ENCODE measurements at places on chromosomes 5 and 9.

- DNase-seq: no peak
Measured at GRCh38 chr9:96056226-96056625, 180.7 kb downstream of the ERCC6L2 start.

GRCh38 chr9:18768951-18769622, 263.9 kb downstream of the SAXO1 start:
- no peak for DNase-seq

DNA sequence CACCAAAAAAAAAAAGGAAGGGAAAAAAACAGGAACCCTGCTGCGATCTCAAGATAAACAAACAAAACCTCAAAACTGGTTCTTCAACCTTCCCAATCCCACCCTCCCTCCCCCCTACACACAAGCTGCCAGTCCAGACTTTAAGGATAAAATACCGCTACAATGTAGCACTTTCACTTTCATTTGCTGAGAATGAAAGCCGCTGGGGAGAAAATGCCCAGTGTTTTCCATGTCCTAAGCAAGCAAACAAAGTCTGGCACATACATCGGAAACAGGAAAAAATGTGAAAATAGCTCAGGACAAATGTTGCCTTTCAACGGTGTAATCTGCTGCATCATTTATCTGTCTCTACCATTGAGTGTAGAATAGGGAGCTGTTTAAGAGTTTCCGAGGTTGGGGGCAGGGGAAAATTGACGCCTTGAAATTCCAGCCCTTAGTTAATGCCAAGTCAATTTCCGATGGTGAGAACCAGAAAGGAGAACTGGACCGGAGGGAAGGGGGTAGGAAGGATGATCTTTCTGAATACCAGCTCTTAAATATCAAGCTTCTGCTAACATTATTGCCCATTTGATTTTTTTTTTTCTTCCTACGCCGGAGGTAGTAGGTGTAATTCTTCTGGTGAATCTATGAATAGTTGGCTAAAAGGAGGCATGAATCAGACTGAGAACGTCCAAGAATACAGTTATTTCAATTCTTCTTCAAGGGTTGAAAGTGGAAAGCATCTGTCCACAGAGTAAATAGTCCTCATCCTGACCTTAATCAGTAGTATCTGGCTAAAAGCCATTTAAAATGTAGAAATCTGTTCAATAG, 1.2 kb upstream of the ADAMTS6 start:
- no peak for DNase-seq

DNA sequence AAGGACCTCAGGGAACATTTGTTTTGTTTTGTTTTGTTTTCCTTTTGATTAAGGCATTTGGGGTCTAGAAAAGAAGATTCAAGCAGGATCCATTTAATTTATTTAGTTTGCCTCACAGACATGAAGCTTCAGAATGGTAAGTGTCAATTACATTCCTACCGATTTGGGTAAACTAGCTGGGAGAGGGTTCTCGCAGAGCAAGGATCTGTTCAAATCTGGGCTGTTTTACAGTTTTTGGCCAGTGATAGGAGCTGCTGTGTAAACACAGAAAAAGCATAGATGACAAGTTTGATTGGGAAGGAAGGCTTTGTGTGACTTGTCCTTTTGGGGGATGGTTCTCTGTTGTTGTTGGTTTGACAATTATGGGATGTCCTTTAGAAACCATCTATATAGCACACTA, 470.3 kb upstream of the WWC1 start:
- no peak for DNase-seq

GRCh38 chr5:133382661-133383579, 229.4 kb downstream of the FSTL4 start:
- no peak for DNase-seq

Measured in stimulated activated CD8-positive, alpha-beta memory T cell treated with anti-CD3 and anti-CD28 coated beads, Interleukin-15, amount 100 ng/mL, for 1 hour (primary cell).